Stimulated activated CD8-positive, alpha-beta memory T cell treated with anti-CD3 and anti-CD28 coated beads, Interleukin-4, amount 100 ng/mL, for 1 hour (primary cell): ENCODE measurements at places on chromosomes 7 and 10.

GRCh38 chr10:111078505-111079185 lies 1.8 kb downstream of the ADRA2A start:
- DNase-seq = no peak

DNA sequence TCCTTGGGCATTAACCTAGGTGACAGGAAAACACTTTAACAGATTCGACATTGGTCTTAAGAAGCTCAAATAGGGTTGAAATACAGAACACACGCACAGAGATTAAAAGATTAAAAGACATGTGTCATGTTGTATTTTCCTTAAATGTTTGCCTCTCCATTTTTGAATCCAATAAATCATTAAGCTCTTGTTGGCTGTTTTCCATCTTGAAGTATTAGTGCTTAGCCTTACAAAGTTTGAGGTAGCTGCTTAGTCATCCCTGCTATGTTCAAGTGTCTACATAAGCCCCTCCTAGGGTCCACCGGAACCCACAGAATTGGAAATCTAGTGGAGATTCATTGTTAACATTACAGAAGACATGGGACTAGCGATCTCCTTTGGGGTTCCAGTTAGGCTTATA lies 12.7 kb upstream of the GJD4 start:
- no peak for DNase-seq

DNA sequence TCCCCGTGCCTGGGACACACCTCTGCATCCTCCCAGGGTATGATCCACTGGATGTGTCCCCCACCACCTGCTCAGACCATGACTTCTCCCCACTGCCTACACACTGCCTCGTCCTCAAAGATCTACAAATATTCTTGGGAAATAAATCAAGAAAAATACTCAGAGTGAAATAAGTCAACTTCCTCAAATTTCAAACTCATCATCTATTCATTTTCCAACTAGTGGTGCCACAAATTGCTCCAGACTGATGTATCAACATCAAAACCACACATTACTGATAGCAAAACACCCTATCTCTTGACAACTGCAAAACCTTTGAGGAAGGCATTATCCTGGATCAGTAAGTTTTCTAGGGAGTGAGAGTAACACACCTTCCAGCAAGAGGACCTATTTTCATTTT lies 87.7 kb downstream of the GRB10 start:
- DNase-seq = no peak

GRCh38 chr10:100670828-100671479 lies 74.4 kb upstream of the PAX2 start:
- no peak for DNase-seq

DNA sequence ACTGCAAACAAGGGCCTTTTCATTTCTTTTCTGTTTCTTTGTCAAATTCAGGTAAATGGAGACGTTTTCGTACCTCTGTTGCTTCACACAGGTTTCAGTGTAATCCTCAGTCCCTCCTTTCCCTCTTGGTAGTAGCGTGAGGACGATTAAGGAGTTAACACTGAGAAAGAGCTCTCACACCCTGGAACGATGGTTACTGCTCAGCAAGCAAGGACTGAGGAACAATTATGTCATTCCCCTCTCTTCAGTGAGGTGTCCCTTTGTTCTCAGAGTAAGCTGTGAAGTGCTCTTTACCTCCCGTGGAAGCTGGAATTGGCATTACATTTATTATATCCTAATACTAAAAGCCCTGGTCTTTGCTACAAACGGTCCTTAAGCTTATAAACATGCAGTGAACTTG lies 95.9 kb downstream of the FANK1 start:
- no peak for DNase-seq

- no peak for DNase-seq
Observed at GRCh38 chr7:108328174-108328651, 128.0 kb downstream of the NRCAM start.

DNA sequence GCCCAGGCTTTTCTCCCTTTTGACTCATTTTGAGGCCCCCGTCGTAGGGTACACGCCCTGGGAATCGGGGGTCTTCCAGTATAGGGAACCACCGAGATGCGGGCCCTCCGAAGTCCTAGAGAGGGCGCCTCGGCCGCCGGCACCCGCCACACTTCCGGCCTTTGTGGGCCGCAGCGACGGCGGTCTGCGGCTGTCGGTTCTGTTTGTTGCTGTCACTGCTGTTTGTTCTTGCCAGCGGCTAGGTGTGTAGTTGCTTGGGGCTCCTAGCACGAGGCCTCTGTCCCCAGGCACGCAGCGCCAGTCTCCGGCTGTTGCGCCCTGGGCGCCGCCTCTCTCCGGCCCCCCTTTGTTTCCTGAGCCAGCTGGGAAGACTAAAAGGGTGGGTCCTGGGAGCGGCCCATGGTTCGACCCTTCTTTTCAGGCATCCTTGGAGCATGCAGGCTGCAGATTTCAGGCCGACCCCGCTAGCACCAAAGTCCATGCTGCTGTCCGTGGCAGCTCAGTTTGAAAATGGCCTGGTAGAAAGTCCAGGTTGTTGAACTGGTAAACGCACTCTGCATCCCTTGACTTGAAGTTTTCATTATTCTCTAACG lies 17.8 kb upstream of the ZKSCAN1 start:
- DNase-seq = peak; percentile 50

GRCh38 chr7:16531707-16532106 lies 5.1 kb downstream of the LRRC72 start:
- DNase-seq = no peak

- no peak for DNase-seq
Observed at GRCh38 chr7:78514634-78515033, 716.1 kb downstream of the PHTF2 start.
